ENCODE measurements at places on chromosomes 1 and 21. TPM values are rescaled to one million over a fixed set of nuclear protein-coding genes. Genes with fewer than 3 reads are reported as not detected.

- DNase-seq = no peak
Measured at GRCh38 chr1:69835955-69836354, 268.2 kb downstream of the LRRC7 start.

- no peak for DNase-seq
Measured at GRCh38 chr1:5688081-5689077, 303.8 kb downstream of the NPHP4 start.

DNA sequence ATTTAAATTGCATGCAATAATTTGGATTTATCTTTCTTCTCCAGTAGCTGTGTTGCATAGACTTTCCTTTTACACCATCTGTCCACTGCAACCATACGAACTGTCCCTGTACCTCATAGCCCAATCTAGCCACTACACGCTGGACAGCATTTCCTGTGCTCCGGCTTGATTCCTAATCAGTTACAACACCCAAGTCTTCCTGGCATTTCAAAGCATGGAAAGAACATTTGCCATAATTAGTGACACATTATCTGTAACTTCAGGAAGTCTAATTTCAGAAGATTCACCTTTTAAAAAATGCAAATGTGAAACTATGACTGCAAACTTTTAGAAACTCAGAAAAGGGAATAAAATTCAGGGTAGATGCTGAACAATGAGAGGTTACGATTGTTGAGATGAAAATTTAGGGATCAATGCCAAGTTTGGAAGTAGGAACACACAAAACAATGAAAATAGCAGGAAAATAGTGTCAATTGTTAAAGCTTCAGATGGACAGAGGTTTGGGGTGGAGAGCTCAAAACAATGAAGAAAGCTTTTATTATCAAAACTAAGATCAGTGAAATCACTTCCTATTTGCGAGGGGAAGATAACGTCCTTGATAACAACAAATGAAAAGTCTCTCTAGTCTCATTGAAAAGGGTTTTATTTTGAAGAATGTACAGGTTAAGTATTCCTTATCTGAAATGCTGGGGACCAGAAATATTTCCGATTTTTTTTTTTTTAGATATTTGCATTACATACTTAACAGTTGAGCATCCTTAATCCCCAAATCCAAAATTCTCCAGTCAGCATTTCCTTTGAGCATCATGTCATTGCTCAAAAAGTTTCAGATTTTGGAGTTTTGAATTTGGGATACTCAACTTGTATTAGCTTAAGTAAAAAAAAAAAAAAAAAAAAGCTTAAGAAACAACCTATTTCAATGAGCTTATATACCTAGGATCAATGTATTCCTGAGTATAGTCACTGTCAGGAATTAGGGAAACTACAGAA lies 107.3 kb downstream of the FNBP1L start:
- DNase-seq = no peak

DNA sequence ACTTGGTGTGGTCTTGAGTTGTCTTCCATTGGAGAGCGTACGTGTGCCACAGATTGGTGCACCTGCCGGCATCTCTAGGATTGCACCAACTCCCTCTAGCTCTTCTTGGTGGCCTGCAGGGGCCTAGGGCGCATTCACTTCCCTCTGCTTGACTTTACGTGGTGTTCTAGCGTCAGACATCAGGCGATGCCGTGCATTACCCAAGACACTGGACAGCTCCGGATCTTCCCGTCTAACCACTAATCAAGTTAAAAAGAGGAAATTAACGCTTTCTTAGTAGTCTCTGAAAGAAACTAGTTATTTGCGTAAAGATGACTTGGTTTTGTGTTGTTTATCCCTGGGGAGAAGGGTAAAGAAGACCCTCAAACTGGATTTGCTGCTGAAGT lies 510 bp upstream of the IL10RB start:
- DNase-seq = no peak

DNA sequence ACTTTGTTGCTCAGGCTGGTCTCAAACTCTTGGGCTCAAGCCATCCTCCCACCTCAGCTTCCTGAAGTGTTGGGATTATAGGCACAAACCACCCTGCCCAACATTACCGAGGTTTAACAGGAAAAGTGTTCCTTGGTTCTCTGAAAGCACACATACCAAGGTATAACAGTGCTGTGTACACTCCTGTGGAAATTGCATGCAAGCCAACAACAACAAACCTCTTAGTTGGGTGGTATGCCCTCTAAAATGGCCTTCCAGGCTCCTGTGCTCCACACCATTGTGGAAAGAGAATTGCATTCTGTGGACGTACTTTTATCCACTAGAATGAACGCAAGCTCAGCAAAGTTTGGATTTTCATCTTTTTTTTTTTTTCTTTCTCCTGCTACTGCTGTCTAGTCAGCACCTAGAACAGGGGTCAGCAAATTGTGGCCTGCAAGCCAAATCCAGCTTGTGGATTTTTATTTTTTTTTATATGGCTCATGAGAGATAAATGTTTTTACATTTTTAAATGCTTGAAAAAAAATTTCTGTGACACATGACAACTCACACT lies 192.2 kb upstream of the TNR start:
- no peak for DNase-seq

DNA sequence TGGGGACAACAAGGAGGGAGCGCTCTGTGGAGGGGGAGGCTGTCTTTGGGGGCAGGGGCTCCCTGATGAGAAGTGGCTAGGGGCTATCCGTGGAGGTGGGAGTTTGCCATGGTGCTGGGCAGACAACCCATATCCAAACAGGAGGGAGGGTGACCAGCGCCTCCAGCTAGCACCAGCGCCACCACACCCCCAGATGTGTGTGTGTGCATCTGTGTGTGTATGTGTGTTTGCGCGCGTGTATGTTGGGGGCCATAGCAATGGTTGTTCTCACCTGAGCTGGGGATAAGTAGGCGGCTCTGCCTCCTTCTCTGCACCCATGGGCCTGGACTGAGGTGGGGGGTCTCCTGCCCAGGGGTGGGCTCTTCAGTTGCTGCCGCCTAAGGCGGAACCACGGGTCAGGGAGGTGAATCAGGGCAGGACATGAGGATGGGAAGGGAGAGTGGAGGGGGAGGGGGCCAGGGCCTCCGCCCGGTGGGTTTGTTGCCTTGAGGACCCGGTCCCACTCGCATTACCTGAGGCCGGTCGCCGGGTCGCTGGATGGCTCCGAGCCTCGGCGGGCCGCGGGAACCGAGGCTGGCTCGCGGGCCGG lies 345 bp downstream of the HPCAL4 start:
- no peak for DNase-seq

GRCh38 chr1:207983044-207983635 lies 72.2 kb upstream of the CD34 start:
- no peak for DNase-seq

- DNase-seq = no peak
Measured at GRCh38 chr1:182340233-182341058, 51.1 kb downstream of the GLUL start.

DNA sequence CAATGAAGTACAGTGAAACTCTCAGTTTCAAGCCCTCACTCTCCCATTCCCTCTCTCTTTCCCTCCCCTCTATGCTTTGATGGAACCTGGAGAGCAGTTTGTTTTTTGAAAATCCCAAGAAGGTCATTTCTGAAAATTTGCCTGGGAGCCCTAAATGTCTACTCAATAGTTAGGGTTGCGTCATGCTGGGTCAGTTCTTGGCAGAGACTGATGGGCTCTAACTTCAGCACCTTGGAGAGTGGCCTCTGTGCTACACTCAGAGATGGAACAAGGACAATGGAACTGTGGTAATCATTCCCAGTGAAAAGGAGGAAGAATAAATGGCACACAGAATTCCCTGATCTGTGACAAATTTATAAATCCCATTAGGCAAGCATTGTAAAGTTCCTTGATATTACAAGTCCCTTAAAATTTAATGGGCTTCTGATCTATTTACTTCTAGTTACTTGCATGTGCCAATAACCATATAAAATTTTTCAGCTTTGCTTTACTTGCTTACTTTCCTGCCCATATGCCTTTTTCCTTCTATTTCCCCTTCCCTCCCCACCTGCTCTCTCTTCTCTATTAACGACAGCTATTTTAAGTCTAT lies 182.9 kb upstream of the KCND3 start:
- DNase-seq = peak; percentile 49

DNA sequence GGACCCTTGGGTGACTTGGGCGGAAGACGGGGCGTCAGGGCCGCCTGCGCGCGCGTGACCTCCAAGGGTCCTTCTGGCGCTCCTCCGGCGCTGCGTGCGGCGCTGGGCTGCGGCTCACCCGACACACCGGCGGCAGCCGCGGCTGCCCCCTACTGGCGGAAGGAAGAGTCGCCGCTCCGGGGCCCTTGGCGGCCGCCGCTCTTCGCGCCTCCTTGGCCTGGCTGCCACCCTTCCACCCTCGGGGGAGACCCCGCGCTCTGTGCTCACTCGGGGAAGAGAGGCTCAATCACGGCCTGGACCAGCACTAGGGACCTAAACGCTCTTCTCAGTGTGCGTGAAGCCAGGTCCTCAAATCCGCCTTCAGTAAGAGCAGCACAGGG lies 89.7 kb downstream of the DMRTA2 start:
- peak; percentile 16 for DNase-seq

GRCh38 chr1:9676815-9677393 lies 25.4 kb downstream of the PIK3CD start:
- no peak for DNase-seq

- DNase-seq = no peak
Measured at GRCh38 chr21:34367320-34367935, 3.6 kb downstream of the KCNE2 start.

DNA sequence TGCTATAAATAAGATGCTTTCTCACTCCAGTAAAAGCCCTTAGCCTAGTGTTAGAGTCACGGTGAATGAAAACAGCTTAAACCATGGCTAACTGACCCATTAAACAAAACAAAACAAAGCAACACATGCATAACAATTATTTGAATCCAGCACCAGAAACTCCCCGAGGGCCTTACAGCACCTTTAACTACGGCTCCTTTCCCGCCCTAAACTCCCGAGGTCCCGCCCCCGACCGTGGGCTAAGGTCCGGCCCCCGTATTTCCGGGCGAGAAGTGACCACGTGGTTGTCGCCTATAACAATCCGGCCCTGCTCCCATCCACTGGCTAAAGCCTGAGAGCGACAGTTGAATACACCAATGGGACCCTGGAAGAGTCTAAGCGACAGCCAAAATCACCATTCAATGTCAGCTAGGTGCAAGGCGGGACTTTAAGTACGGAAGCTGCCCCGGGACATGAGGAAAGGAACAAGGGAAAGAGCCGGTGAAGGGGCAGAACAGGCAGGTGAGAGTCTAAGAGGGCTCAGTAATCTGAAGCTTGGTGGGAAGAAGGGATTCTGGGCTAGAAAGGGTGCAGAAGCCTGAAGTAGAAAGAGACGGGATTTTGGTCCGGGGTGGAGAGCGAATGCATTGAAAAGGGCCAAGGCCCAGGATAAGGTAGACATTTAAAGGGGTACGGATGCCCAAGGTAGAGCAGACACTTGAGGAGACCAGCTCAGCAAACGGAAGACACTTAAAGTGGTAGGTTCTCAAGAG lies at the start of gene FLAD1:
FLAD1 (plus strand) TSS at position 448 of the 752 bp plus-strand sequence. CDS start 351 bp downstream, outside the sequence.
- DNase-seq = peak; percentile 99

- DNase-seq = no peak
Measured at GRCh38 chr1:104019675-104020049, 270.0 kb downstream of the AMY1C start.

- no peak for DNase-seq
Measured at GRCh38 chr1:200342511-200343311, 67.1 kb downstream of the ZNF281 start.

The SLC25A34 gene
- 3.1 TPM for polyA plus RNA-seq

The DNASE2B gene
- not detected for polyA plus RNA-seq

The S100A2 gene
- polyA plus RNA-seq = 8.5 TPM

The LEFTY2 gene
- polyA plus RNA-seq = 1.0 TPM

The KCNK2 gene
- 2.2 TPM for polyA plus RNA-seq

The CHRNB2 gene
- polyA plus RNA-seq = 0.41 TPM

The CSF3R gene
- polyA plus RNA-seq = 2.7 TPM

The GJC2 gene
- 0.58 TPM for polyA plus RNA-seq

The LCE1D gene
- not detected for polyA plus RNA-seq

The LRRC71 gene
- polyA plus RNA-seq = 0.66 TPM

The C8B gene
- not detected for polyA plus RNA-seq
